Gastroesophageal sphincter (tissue), 4 donors: ENCODE measurements at places on chromosomes 5 and 9.

GRCh38 chr5:181194489-181195248, 10.3 kb downstream of the TRIM7 start:
- ATAC-seq: no peak

GRCh38 chr9:80873861-80874260, 815.5 kb downstream of the TLE1 start:
- ATAC-seq: no peak

- no peak for ATAC-seq
These were observed 138.4 kb upstream of the KIF2A start for GRCh38 chr5:62167561-62168057.

- no peak for ATAC-seq
These were observed 1435.2 kb upstream of the CDH9 start for GRCh38 chr5:28473531-28474107.

DNA sequence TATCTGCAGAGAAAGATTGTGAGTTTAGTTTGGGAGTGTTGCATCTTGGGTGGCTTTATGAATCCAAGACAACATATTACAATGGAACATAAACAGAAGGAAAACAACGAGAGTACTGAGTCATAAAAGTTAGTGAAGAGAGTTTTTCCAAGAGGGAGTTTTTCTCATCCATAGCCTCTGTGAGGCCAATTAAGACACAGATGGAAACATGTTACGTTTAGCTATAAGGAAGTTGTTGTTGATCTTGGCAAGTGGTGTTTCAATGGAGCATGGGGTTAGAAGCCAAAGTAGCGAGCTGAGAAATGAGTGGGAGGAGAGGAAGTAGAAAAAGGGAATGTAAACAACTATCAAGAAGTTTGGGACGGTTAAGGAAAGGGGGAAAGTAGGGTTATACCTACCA, 53.3 kb upstream of the SPATA31D4 start:
- no peak for ATAC-seq

DNA sequence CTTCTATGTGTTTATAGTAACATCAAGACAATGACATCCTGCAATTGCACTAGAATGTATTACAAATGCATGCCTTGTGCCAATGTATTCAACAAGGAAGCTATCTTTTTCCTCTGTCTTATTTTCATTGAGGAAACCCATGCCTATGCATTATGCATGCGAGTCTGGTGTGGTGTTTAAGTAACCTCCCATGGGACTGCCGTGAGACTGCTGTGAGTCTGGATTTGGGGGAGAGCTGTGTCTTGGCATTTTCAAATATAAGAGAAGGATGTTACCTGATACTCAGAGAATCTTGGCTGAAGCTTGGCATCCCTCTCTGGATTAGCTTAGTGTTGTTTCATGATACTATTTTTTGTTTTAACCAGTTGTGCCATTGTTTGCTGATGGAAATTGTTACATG, 98.3 kb downstream of the F2RL2 start:
- ATAC-seq: no peak

- ATAC-seq: no peak
These were observed 2.5 kb downstream of the JADE2 start for GRCh38 chr5:134527961-134528424.
